ENCODE measurements at places on chromosomes 1 and 21.

DNA sequence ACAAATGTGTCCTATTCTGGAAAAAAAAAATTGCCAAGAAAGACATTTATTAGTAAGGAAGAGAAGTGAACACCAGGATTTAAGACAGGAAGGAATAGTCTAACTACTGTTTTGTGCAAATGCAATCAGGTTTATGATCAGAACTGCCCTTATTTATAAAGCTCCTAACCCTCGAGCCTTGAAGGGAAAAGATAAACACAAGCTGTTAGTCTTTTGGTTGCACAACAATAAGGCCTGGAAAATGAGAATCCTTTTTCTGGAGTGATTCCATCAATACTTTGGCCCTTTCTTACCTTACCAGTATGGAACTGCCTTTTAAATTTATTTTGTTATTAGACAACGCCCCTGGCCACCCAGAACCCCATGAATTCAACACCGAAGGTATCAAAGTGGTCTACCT lies 52.9 kb downstream of the SNRPE start:
- no peak for DNase-seq

DNA sequence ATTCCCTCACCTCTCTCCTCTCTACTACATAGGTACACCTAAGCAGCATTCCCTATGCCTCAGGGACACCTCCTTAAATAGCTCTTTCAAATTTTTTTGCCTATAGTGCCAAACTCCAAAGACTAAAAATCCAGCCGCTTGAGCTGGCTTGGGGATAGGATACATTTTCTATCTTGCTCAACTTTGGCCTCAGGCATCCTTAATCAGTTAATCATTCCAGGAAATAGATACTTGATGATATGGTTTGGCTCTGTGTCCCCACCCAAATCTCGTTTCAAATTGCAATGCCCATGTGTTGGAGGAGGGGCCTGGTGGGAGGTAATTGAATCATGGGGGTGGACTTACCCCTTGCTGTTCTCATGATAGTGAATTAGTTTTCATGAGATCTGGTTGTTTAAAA lies 11.4 kb upstream of the PHGDH start:
- no peak for DNase-seq

DNA sequence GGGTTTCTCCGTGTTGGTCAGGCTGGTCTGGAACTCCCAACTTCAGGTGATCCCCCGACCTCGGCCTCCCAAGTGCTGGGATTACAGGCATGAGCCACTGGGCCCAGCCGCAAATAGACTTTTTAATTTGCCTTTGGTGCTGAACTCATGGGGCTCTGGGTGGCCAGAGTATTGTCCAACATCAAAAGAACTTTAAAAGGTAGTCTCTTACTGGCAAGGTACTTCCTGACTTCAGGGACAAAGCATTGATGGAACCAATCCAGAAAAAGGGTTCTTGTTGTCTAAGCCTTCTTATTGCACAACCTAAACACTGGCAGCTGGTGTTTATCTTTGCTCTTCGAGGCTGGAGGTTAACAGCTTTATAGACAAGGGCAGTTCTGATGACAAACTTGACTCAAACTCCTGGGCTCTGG lies 3.8 kb upstream of the KTI12 start:
- DNase-seq = no peak

- DNase-seq = no peak
Measured at GRCh38 chr1:47993416-47993740, 3.8 kb downstream of the TRABD2B start.

- no peak for DNase-seq
Measured at GRCh38 chr1:1281533-1282321, 1.5 kb downstream of the SCNN1D start.

GRCh38 chr1:70265946-70266345 lies 44.8 kb downstream of the SRSF11 start:
- DNase-seq = no peak

GRCh38 chr1:200198236-200198635 lies 170.7 kb downstream of the NR5A2 start:
- DNase-seq = peak; percentile 89

- no peak for DNase-seq
Measured at GRCh38 chr1:46131712-46132528, 509 bp downstream of the PIK3R3 start.

DNA sequence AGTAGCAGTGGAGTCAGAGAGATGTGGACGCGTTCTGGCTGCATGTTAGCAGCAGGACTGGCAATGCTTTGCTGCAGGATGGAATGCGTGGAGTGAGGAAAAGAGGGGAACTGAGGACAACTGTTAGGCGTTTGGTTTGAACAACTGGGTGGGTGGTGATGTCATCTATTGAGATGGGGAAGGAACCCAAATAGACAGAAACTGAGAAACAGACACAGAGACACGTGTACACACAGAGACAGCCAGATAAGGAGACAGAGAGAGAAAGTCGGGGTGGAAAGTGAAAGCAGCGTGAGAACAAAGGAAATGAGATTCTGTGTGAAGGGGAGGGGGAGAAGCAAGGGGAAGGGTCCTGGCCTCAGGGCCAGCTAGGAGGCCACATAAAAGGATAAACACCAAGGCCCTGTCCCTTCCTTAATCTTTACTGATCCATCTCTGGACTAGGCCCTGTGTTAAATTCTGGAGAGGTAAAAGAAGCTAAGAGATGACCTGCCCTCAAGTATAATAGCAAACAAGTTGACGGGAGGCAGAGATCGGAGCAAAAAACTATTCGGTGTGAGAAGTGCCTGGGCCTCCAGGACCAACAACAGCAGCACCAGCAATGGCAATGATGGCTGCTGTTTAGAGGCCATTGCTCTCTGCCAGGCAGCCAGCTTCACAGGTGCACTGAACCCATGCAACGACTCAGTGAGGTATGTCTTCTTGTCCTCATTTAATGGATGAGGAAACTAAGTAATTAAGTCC lies 31.6 kb downstream of the VWA5B1 start:
- DNase-seq = no peak

- no peak for DNase-seq
Measured at GRCh38 chr21:22728091-22728490, 1729.9 kb downstream of the NCAM2 start.

DNA sequence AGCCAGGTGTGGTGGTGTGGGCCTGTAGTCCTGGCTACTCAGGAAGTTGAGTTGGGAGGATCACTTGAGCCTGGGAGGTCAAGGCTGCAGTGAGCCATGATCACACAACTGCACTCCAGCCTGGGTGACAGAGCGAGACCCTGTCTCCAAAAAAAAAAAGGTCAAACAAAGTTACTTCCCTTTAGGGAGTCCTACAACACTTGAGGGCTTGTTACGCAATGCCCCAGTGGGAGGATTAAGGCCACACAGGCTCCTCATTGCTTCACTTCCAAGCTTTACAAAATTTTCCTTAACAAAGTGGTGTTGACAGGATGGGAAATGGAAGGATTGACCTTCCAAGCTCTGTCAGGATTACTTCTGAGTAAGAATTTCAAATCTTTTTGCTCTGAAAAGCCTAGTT lies 6.2 kb upstream of the EXTL1 start:
- no peak for DNase-seq

DNA sequence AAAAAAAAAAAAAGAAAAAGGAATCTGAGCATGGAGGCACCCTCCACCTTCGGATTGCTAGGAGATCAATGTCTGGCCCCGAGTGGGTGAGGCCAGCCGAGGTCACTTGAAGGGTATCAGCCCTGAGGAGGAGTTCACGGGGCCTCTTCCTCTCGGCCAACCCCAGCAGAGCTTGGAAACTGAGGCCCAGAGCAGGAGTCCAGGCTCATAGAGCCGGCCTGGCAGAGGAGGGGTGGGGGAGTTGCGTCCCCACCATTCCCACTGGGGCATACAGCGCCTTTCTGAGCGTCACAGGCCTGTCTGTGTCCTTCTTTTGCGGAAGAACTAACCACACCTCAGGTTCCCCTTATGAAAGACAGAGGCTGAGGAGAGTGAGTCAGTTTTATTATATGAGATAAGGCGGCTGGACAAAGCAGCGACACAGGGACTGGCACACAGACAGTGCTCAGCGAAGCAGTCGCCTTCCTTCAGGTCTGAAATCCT lies 17.1 kb upstream of the EPHA2 start:
- no peak for DNase-seq
